ENCODE measurements at places on chromosomes 16 and 17.

DNA sequence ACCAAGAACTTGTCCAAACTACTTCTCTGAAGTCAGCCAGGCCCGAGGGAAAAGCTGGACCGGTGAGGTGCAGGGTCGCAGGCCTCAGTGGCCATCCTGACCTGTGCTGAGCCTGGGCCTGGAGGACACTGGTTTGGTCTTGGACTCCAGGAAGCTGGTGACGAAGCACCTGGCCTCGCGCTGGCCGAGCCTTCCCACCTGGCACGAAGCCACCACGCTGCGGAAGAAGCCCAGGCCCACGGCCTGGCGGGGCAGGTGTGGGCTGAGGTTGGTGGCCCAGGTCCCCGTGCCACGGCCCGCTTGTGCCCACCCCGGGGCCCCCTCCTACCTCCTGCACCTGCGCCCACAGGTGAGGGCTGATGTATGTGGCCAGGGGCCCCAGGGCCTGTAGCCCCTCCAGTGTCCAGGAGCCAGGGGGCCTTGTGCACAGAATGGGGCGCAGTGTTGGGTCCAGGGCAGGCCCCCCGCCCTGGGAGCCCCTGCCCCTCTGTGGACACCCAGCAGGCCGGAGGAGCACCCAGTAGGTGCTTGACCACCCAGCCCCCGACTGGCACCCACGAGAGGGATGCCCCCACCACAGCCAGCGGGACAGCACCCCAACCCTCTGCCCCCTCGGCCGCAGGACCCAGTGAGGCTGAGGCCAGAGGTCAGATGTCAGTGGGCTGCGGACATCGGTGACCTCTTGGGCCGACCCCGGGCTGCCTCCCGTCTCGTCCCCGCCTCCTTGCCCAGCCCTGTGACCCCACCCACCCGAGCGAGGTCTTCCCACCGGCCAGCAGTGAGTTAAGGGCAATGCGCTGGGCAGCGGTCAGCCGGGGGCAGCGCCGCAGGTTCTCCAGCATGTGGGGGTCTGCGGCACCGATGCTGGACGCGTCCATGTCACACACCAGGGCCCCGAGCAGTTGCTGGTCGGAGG lies 13.8 kb downstream of the MSLN start:
- no peak for DNase-seq

DNA sequence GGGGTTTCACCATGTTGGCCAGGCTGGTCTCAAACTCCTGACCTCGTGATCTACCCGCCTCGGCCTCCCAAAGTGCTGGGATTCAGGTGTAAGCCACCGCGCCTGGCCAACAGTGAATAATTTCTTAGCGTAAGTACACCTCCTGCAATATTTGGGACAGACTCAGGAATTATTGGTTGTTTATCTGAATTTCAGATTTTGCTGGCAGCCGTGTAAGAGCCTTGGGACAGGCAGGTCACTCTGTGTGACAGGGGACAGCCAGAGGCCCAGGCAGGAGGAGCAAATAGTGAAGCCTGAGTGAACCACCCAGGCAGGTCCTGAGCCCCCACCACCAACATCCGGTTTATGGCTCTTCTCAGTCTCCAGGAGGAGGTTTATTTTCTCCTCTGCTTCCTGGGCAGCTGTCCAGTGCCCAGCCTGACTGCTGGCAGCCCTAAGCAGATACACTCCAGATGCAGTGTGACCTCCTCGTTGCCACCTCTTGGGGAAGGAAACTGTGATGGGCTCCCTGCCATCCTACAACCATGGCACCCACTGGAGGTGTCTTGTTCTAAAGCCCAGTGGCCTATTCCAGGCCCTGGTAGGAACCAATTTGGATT lies 26.2 kb upstream of the ADORA2B start:
- no peak for DNase-seq

- DNase-seq, result peak; percentile 88
Observed at GRCh38 chr17:10737168-10737622, 7.4 kb upstream of the TMEM220 start.

DNA sequence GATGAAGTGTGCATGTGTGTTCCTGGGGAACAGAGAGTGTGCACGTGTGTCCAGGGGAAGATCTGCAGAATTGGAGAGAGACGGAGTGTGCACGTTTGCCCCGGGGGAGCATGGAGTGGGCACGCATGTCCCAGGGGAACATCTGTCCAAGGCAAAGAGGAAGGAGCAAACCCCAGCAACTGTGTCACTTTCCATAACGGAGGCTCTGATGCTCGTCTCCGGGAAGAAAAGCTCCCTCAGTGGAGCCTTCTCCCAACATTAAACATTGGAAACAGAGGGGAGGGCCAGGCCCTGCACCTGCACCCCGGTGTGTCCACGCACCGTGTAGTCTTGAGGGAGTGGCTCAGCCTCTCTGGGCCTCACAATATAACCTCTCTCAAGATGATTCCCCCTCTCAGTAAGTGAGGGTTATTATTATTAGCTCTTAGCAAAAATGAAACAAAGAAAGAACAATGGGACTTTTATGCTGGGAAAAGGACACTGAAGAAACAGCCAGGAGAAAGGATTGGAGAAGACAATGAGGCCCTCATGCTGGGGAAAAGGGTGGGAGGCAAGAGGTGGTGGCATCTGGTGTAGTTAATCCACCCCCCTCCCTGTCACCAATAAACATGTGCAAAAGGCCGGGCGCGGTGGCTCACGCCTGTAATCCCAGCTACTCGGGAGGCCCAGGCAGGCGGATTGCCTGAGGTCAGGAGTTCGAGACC lies 7.6 kb downstream of the RAB40B start:
- DNase-seq, result no peak

GRCh38 chr16:10992797-10993196 lies 48.4 kb downstream of the CLEC16A start:
- DNase-seq, result no peak

- no peak for DNase-seq
Observed at GRCh38 chr16:23206986-23207385, 24.4 kb downstream of the SCNN1G start.

- peak; percentile 50 for DNase-seq
Observed at GRCh38 chr16:1333149-1333812, at the start of gene BAIAP3. Gene BAIAP3, plus strand, starts transcription at chr16:1333645. Its CDS starts 4,905 bp downstream, at chr16:1338550.

- no peak for DNase-seq
Observed at GRCh38 chr17:2363851-2364762, 26.8 kb downstream of the SGSM2 start.

DNA sequence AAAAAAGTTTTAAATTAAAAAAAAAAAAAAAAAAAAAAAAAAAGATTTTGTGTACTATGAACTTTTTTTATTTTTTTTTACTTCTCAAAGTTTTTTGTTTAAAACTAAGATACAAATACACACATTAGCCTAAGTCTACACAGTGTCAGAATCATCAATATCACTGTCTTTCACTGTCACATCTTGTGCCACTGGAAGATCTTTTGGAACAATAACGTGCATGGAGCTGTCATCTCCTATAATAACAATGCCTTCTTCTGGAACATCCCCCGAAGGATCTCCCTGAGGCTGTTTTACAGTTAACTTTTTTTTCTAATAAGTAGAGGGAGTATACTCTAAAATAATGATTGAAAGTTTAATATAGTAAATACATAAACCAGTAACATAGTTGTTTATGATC lies 295.7 kb downstream of the KCNJ2 start:
- no peak for DNase-seq
